ENCODE measurements at places on chromosomes 2 and 18.
A peak's percentile ranks its signal among the peaks of the same experiment; 100 is the strongest.

- DNase-seq: no peak
These were observed 58.0 kb downstream of the ANTXR1 start for GRCh38 chr2:69070969-69071368.

DNA sequence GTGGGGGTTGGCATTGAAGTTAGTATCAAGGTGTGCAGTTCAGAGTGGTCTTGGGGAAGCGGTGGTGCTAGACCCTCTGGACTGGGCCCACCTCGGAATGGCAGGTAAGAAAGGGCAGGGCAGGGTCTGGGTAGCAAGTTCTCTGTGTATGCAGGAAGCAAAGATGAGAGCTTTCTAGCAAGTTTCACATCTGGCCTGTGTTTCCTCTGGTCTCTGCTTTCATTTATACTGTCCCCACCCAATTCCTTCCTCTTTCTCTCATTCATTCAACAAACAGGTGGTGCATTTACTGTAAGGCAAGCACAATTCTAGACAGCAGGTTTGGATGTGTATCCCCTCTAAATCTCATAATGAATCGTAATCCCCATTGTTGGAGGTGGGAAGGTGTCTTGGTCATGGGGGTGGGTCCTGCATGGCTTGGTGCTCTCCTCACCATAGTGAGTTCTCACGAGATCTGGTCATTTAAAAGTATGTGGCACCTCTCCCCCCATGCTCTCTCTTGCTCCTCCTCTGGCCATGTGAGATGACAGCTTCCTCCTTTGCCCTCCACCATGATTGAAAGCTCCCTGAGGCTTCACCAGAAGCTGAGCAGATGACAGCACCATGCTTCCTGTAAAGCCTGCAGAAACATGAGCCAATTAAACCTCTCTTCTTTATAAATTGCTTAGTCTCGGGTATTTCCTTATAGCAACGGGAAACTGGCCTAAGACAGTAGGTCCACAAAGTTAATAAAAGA is 51.8 kb downstream of the PKDCC start:
- DNase-seq: no peak

GRCh38 chr2:136703214-136703613 is 62.1 kb upstream of the THSD7B start:
- DNase-seq: no peak

GRCh38 chr18:58239879-58240278 is 195.9 kb downstream of the NEDD4L start:
- peak; percentile 63 for DNase-seq

- DNase-seq: no peak
These were observed 22.7 kb downstream of the MRO start for GRCh38 chr18:50797142-50797541.

DNA sequence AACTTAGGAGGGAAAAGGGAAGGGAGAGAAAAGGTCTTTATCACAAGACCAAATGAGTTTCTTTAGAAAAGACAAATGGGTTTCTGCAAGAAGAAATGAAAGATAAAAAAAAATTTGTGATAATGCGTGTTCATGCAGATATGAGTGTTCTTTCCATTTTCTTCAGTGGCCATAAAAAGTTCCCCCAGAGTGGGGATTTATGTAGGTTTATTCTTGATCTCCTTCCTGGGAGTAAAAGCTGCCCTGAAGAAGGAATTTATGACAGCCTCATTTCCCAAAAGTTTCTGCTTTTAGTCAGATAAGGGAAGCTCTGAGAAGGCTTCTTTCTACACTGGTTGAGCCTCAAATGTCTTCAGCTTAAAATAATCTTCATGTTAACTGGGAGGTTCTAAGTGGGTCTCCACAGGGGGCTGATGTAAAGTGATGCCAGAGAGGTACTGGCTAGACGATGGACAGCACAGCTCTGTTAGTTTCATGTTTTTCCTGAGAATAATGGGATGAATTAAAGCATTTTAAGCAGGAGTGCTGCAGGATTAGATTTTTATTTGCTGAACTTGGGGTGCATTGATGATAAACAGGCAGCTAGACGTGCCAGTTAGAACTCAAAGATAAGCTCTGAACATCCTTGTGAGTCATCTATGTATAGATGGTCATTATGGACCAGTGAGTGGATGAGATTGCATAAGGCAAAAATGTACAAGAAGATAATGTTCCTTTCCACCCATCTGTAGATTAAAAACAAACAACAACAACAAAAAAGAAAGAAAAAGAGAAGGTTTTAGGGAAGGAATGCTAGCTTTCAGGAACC is 99.4 kb upstream of the MSH2 start:
- DNase-seq: no peak

- DNase-seq: peak; percentile 78
These were observed 18.9 kb downstream of the TET3 start for GRCh38 chr2:74003494-74004211.

DNA sequence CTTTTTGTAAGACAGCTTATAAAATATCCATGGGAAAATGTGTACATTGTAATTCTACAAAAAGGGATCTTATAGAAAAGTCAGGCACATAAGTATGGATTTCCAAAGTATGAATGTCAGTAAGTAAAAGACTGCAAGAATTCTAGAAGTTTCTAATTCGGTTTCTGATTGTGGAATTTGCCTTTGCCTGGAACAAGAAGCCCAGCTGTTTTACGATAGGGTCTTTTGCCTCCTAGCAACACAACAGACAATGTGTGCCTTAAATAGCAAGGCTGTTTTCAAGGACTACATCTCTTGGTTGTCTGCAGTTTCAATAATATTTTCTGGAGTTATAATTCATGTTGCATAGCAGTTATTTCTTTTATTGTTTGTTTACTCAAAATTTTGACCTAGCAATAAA is 312.9 kb downstream of the MTX2 start:
- no peak for DNase-seq

DNA sequence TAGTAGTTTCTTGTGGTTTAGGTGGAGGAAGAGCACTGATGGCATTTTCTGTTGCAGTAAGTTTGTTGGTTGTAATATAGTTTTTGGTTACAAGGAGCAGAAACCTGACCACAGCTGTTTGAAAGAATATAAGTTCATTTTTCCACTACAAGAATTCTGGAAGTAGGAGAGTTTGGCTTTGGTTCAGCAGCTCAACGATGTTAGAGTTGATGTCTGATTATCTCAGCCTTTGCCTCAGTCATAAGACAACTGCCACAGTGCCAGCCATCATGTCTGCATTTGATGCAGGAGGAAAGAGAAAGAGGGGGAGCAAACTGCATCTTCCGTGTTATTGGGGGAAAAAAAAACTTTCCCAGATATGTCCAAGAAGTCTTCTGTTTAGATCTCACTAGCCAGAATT is 119.1 kb downstream of the LYPD1 start:
- no peak for DNase-seq

DNA sequence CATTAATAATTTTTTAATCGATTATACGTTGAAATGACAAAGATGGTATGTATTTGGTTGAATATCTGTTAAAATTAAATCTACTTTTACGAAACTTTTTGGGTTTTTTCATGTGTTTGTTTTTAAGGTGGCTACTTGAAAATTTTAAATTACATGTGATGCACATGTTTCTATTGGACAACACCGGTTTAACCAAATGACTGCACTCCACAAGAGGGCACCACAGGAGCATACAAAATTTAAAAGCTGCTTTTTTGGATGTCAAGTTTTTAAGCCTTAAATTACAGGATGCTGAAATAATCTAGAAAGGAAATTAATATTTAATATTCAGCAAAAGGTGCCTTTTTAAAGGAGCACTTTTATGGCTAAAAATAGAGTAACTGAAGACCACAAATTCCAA is 98.7 kb downstream of the ACVR1 start:
- peak; percentile 41 for DNase-seq

DNA sequence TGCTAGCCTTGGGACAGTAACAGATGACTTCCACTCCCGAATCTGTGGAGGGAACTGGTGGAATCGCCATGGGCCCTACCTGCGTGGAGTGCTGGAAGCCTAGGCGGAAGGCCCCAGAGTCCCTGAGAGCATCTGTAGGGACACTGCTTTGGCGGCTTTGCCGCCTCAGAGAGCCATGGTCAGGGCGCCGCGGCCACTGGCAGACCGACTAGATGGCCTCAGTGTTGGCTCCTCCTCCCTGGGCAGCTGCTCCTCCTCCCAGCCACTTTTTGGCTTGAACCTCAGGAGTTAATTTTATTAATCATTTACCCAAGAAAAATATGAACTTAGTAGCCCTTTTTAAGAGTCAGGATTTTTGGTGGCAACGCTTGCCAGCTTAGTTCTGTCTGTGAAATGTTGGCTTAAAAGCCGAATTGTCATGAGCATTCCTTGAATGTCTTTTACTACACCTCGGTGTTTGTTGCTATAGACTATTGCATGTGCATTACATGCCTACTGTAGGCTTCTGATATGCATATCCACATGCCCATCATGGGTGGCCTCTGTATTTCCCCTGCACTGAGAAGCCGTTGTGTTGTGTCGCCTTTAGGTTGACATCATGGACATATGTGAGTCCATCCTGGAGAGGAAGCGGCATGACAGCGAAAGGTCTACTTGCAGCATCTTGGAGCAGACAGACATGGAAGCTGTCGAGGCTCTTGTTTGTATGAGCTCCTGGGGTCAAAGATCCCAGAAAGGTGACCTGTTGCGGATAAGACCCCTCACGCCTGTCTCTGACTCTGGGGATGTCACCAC is 2.4 kb downstream of the KLF11 start:
- DNase-seq: no peak

GRCh38 chr2:203585516-203585915 is 50.4 kb upstream of the RAPH1 start:
- no peak for DNase-seq

DNA sequence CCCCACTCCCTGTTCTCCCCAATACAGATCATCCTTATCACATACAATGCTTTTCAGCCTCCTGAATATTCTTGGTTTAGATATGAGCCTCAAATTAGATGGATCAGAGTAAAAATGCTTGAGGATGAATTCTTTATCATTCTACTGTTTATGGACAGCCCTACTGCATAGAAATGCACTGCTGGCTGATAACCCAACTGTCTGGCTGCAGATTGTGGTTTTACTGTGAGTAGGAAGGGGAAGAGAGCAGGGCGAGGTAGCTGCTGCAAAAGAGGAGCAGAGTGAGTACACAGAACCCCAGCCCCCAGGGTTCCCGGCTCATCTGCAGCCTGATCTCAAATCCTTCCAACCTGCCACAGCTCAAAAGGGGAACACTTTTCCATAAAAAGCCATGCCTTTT is 29.4 kb upstream of the NCOA1 start:
- no peak for DNase-seq

GRCh38 chr18:62857263-62857976 is 142.1 kb downstream of the PHLPP1 start:
- no peak for DNase-seq

GRCh38 chr2:144592500-144593256 is 72.8 kb upstream of the ZEB2 start:
- no peak for DNase-seq

DNA sequence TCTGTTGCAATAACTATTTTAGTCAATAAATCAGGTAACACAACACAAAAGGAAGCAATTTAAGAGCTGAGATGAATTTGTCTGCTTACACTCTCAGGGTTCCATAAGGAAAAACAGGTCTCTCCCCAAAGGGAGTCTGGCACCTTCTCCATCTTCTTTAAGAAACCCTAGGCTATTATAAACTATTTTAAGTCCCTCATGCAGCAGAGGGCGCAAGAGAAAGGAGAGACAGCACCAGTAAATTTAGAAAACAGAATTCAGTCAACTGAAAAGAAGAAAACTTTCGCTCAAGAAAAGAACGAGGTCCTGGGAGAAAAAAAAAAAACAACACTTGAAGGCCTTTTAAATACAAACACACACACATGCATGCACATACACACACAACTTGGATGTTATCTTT is 19.1 kb downstream of the SULT1C4 start:
- no peak for DNase-seq

DNA sequence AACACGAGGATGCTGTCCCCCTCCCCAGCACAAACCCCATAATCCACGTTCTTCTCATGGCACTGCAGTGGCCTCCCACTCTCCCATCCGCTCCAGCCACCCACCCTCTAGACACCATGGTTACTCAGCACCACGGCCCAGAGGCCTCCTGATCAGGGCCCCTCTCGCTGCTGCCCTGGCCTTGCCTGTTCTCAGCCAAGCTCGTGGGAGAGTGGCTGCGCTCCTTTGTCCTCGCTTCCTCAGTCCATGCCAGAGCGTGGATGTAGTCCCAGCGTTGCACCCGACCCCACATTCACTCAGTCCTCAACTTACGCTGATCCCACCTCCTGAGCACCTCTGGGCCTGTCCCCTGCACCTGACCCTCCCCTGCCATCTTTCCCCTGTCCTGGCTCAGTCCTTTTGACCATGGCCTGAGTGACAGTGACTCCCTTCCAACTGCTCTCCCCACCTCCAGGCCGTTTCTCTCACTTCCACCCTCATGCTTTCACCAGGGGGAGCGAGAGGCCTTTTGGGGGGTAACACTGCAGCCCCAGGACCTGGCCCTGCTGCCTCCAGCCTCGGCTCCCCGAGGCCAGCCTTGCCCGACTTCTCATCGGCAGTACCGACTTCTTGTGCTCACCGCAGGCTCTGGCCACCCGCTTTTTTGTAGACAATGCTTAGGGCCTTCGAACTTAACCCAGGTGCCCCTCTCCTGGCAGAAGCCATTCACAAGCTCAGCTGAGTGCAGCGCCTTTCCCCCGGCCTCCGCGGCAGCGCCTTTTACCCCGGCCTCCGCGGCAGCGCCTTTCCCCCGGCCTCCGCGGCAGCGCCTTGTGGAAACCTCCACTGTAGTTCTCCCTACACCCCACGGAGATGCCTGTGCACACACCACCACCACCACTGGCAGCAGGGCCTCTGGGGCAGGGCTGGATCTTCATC is 131.4 kb downstream of the CLIP4 start:
- no peak for DNase-seq

GRCh38 chr18:59052965-59053820 is 86.5 kb upstream of the SEC11C start:
- DNase-seq: no peak

- no peak for DNase-seq
These were observed 238.7 kb upstream of the COPS8 start for GRCh38 chr2:236847023-236847422.

DNA sequence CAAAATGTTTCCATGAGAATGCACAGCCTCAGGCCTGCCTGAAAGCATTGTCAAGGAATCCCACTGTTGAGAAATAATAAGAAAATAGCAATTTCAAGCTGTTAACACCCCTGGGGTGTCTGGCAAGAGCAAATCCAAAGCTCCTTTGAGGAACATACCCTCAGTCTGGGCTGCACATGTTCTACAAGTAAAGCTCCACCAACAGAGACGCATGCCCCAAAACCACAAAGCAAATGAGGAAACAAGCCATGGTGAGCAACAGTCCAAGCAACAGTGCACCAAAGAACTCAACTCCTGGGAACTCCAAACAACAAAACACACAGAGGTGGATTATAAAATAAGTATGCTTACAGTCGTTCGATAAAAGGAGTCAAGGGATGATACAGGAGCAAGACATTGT is 40.3 kb downstream of the CYP27C1 start:
- no peak for DNase-seq
